ENCODE measurements at places on chromosomes 12 and 14.

GRCh38 chr12:57142727-57143126 lies 4.7 kb downstream of the LRP1-AS start:
- no peak for DNase-seq

- no peak for DNase-seq
These were observed 27.2 kb upstream of the NINJ2 start for GRCh38 chr12:690466-690865.

DNA sequence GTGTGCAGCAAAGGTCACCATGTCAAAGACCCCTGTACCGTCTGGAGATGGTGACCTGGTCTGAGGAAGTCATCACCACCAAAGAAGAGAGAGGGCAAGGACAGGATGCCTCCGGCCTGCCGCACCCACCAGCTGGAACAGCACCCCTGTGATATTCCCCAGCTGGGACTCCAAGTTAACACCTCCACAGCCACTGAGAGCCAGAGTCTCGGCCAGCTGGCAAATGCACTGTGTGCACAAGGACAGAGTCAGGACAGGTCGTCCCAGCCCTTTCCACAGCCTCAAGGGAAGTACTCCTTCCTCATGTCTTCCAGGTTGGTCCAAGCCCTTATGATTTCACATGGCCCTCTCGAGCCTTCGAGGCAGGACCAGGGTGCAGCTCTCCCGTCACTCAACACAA lies 19.3 kb upstream of the FKBP4 start:
- DNase-seq = no peak

DNA sequence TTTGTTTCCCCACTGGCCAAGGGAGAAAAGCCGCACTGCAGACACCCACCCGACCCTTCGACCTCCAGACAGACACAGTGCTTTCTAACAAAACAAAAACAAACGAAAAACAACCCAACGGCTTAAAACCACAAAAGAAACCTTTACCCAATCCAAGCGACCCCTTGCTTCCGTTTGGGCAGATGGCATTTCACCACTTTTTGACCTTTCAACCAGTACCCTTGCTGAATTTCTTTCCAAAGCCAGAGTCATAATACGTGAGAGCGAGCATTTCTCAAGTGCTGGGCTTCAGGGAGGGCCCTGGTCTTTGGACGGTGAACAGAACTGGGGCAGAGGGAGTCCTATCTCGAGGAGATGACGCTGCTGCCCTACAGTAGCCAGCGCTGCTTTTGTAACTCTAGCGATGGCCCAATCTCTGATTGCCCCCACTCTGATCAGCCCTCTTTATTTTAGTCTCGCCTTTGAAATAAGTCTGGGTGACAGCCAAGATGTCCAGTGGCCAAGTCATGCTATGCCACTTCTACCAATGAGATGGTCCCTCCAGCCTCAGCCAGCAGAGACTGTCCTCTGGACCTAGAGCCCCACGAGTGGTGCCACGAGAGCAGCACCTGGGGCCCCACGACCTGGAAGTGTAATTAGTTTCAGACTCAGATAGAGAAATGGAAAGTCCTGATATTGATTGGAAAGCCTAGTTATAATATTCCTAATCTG lies 21.9 kb upstream of the ADIPOR2 start:
- peak; percentile 94 for DNase-seq

DNA sequence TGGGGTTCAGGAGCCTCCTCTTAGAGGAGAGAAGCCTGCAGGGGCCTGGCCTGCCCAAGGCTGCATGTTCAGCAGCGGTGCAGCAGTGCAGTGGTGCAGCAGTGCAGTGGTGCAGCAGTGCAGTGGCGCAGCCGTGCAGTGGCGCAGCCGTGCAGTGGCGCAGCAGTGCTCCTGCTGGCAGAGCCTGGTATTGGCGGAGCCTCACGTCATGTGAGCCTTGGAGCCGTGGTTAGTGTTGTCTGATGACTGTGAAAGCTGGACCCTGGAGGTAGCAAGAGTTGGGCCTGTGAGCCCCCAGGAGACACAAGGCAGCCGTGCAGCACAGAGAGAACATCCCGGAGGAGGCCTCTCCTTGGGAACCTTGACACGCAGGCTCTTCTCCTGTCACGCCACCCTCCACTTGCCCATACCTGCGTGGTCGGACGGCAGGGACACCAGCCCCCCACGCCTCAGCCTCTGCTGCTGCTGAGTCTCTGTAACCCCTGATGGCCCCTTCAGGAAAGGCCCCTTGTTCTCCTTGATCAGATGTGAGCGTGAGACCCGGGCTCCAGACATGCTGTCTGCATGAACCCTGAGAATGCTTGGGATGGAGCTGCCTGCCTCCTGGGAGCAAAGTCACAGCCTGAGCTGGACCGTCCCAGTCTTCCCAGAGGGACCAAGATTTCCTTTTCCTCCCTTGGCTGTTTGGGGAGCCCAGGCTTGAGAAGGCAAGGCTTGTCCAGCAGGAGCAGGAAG lies 193.7 kb downstream of the KIF26A start:
- DNase-seq = no peak

DNA sequence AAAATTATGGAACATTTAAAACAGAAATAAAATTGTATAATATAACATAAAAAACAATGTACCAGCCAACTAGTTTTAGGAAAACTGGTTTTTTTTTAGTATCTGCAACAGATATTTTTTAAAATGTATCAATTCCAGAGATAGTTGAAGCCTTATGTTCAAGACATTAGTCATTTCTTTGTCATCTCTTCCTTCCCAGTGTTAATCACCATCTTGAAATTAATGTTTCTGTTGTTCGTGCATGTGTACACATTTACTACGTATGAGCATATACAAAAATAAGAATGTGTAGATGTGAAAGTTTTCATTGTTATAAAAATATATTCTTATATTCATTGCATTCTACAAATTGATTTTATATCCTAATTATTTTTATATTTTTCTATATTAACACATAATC lies 1062.1 kb downstream of the SLC6A15 start:
- no peak for DNase-seq

DNA sequence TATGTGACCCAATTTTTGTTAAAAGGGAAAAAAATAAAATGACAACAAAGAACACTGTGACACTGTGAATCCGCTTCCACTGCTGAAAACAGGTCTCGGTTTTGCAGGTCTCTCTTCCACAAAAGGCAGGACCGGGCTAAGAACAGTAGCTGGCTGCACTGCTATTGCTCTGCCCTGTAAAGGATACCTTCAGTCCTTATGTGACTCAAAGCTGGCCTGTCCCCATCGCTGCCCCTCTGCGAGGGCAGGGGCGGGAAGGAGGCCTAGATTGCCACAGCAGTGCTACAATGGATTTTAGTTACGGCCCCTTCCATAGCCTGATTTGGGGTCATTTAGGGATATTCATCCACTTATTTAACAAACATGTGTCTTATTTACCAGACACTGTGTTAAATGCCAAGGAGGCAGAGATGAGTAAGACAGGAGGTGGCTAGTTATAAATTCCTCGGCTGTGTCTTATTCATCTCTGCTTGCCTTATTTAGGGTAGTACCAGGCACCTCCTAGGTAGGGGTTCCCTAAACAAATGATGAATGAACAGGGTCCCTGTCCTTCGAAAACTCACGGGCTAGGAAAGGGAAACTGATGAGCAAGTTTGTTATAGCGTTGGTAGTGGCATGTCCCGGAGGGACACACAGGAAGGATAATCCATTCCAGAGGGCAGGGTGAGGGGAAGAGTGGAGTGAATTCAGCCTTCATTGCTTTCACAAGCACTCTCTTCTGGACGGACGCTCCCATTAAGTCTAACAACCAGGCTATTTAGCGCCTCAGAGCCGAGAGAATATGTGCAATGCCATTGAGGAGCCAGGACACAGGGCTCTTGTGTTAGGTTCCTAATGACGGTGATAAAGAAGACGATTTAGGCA lies 73.3 kb downstream of the EID3 start:
- no peak for DNase-seq

DNA sequence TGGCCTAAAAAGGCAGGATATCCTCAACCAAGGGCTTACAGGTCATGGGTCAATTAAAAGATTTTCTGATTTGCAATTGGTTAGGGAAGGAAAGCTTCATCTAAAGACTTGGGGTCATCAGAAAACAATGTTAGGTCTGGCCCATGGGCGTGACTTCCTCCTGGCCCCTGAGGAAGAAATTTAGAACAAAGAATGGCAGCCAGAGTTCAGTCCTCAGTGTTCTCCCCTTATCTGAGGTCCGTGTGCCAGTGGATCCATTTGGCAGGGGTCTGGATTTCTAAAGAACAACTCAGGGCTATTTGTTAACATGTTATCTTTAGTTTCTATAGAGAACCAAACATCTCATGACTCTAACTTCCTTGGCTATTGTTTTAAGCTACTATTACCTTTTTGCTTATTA lies 27.8 kb upstream of the NFYB start:
- no peak for DNase-seq

DNA sequence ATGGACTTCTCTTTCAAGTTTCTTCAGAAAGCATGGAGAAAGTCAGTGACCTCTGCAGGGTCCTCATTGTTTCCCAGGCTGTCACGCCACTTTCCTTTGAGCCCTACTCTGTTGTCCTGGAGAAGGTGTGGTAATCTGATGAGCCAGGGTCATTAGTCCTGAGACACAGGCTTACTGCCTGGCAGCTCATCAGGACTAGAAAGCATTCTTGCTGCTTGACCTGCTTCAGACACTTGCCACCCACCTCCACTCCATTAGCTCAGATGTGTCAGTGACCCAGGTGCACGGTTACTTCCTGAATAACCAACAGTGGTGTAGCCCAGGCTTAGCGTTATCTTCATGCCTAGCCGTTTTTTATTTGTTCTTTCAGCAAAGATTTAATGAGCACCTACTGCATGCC lies 93.9 kb downstream of the FGD4 start:
- no peak for DNase-seq

- no peak for DNase-seq
These were observed 69.1 kb downstream of the PPP2R5E start for GRCh38 chr14:63474111-63474510.

- no peak for DNase-seq
These were observed 16.0 kb downstream of the TRMT5 start for GRCh38 chr14:60964904-60965303.

DNA sequence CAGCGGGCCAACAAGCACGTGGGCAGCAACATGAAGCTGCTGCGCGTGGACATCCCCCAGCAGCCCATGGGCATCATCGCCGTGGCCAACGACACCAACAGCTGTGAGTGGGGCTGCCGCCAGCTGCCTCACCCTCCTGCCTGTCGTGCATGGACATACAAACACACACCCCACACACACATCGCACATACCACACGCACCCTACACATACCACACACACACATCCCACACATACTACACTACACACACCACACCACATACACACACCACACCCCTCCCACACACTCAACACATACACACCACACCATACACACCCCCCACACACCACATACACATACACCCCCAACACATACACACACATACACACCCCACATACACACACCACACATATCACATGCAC lies 25.2 kb upstream of the NXPH4 start:
- DNase-seq = no peak

GRCh38 chr12:1552911-1553491 lies 41.4 kb downstream of the FBXL14 start:
- DNase-seq = no peak

- no peak for DNase-seq
These were observed 80.3 kb downstream of the SYNE2 start for GRCh38 chr14:63933110-63933509.

GRCh38 chr12:12807970-12808702 lies 5.0 kb upstream of the DDX47 start:
- DNase-seq = peak; percentile 44

- DNase-seq = peak; percentile 19
These were observed 31.3 kb upstream of the VSX2 start for GRCh38 chr14:74207943-74208342.

GRCh38 chr14:98748966-98749365 lies 523.0 kb downstream of the BCL11B start:
- DNase-seq = no peak

- DNase-seq = no peak
These were observed 28.8 kb upstream of the SLC5A8 start for GRCh38 chr12:101238800-101239329.

- DNase-seq = peak; percentile 44
These were observed 33.7 kb downstream of the LIMA1 start for GRCh38 chr12:50249464-50250182.

DNA sequence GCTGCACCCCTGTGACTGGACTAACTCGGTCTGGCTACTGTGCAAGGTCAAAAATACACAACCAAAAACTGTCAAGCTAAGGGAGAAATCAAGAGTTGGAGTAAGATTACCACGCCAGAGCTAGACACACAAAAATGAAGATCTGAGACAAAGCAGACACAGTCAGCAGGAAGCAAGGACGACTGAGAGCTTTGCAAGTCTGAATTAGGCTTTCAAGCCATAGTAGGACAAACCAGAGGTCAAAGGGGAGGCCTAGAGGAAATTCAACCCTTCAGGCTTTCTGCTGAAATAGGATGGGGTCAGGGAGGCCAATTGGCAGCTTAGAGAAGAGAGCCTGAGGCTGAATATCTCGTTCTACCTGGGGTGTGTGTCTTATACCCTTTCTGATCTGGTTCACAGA lies 117.3 kb downstream of the LLPH start:
- no peak for DNase-seq

GRCh38 chr12:101165319-101165718 lies 44.7 kb downstream of the SLC5A8 start:
- DNase-seq = no peak

DNA sequence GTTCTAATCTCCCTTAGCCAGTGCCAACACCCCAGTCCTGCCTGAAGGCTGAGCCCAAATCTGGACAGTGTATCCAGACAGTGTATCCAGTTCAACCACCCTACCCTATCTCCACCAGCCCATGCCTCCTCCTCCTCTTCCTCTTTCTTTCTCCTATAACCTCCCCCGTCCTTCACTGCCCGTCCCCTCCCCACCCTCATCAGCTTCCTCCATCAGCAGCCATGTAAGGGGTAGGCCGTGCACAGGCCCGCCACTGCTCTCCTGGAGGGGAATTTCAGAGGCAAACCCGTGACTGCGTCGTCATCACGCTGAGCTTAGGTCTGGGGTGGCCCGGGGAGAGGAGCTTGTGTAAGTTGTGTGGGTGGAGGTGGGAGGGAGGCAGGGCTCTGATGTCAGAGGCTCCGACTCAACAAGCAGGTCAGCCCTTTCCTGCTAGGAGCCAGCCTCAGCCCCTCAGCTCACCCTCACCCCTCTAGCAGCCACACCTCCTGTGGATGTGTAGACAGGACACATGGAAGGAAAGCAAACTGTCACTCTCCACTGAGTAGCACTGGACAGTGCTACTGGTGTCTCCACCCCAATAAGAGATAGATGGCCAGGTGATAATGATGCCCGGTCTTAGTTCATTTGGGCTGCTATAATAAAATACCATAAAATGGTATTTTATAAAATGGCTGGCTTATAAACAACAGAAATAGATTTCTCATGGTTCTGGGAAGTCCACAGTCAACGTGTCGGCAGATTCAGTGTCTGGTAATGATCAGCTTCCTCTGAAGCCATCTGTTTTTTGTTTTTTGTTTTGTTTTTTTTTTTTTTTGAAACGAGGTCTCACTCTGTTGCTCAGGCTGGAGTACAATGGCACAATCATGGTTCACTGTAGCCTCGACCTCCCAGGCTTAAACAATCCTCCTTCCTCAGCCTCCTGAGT lies 50.5 kb downstream of the IRF2BPL start:
- peak; percentile 98 for DNase-seq

GRCh38 chr12:6850796-6851152 lies 312 bp downstream of the CDCA3 start:
- DNase-seq = no peak
